ENCODE measurements at places on chromosomes 11 and 22.
A peak's percentile ranks its signal among the peaks of the same experiment; 100 is the strongest.

GRCh38 chr11:63764340-63764678 lies 4.3 kb downstream of the ZFTA start:
- no peak for DNase-seq

DNA sequence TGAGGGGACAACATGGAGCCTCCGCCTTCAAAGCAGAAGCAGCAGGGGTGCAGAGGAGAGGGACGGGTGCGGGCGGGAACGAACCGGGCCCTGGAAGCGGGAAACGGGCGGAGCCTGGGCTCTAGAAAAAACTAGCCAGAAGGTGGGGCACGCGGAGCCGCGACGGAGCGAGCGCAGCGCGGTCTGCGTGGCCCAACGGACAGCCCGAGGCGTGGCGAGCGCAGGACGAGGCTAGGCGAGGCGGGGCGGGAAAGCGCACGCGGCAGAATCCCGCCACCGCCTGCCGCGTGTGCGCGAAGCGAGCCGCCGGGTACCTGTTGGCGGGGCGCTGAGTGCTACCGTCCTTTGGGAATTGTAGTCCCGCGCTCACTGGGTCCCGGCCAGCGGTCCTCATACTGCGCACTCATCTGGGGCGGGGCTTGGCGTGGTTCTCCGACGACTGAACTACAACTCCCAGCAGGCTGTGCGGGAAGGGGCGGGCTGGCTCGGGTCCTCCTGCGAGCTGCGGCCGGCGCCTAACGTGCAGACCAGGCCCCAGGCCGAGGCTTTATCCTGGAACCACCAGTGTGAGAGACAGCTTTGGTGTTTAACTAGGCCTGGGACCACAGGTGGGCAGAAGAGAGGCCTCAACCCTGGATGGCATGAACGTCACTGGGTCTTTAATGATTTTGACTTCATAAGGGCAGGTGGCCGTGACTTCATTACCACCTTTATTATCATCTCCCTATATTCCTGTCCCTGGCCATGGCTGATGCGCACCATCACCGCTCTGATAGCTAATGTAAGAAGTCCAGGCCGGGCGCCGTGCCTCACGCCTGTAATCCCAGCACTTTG lies at the start of gene ATL3:
TSS of gene ATL3 (minus strand) at position 55 of the 834 bp plus-strand sequence. CDS start at position 14, 41 bp downstream.
- DNase-seq: peak; percentile 91

DNA sequence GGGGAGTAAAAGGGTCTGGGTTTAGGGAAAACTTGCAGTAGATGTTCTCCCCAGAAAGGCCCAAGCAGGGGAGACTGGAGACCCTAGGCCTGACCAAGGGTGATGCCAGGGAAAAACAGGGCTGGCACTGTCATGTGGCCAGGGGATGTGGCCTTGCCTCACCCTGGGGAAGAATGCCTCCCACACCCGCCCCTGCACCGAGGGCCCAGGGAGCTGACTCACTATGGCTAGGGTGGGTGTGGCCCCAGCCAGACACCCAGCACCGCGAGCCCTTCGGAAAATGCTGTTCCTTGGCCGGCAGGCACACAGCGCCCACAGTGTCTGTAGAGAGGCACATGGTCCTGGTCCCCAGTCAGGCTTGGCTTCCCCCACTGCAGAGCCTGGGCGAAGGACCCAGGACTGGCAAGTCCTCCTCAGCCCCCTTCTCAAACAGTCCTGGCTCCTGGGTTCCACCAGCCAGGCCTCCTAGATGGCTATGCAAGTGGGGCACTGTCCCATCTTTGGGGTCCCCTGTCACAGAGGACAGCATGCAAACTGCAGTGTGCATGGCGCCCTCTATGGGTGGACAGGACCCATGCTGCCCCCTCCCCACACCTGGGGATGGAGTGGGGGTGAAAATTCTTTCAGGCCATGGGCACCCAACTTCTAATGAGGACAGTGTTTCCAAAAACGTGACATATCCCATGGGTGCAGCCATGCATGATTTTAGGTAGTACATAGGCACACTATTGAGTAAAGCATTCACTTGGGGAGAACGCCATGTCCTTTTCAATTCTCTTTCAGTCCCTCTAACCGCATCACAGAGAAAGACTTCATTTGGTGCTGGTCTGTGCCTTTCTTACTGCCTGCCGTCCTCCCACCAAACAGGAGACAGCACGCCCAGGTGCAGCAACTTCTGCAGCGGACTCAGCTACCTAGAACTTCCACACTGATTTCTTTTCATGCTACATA lies 15.2 kb downstream of the TMPRSS5 start:
- no peak for DNase-seq

- DNase-seq: no peak
These were observed 294.7 kb upstream of the ZC3H12C start for GRCh38 chr11:109798521-109798920.

DNA sequence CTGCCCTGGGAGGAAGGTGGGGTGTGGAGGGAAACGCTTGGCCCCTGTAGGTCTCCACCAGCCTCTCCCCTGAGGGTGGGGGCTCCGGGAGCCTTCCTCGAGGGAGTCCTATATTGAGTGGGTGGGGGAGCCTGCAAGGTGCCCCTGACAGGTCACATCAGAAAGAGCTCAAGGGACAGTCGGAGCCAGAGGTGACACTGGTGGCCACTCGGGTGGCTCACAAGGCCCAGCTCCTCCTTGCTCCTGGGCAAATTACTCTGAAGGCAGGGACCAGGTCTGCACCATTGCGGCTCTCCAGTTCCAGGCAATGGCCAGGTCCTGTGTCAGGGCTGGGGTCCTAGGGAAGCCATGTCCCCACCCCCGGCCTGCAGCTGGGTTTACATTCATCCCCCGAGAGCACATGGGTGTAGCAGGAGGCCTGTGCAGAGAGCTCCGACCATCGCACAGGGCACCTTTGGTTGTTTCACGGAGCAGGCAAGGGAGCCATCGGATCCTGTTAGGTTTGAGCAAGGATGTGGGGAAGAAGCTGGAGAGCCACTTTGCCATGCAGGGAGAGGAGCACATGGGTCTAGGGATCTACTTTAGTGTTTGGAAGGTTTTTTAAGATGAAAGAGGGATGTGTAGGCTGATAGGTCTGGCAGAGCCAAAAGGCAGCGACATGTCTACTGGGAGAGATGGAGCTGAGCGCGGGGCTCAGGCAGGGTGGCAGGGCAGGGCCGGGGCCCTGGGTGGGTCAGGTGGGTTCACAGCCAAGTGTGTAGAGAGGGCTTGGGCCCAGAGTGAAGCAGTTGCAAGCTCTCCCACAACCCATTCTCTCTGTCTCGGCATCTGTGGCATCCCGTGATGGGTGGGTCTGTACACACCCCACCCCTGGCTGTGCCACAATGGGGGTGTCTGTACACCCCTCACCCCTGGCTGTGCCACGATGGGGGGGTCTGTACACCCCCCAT lies 14.8 kb downstream of the CCND1 start:
- DNase-seq: no peak

DNA sequence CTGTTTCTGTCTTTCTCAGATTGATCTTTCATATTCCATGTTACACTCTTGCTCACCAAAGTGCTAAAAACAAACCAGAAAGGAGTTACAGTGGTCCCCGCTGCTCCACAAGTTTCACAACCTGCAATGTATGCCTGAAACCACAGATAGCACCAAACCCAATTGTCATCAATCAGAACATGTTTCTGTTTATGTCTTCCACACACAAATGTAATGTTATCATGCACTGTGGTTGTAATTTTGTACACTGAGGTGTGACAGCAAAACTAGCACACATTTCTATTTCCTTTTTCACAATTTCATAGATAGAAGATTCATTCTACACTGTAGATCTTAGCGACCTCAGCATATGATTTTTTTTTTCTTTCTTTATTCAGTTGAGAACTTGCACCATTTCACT lies 1045.9 kb upstream of the RAG2 start:
- DNase-seq: no peak

DNA sequence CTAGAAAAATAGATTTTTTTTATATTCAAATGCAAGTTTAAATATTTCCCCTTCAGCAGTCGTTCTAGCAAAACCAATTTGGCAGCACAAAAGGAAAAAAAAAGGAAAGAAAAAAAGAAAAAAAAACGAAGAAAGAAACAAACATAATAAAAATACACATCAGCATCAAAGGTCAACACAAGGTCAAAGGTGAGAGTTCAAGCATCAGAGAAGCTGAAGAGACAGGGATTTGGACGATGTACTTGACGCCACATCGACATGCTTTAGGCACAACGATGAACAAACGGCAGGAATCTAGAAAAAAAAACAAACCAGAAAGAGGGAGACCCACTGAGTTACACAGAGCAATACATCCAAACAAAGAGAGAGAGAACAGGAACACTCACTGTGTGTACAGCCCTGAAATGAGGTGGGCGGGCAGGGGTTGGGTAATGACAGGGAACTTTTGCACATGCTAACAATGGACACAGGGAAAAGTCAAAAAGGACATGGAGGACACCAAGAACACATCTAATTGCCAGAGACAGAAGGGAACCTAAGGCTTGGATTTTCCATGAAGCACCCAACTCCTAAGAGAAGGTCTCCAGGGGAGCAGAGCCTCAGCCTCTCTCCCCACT lies 19.8 kb upstream of the RAPSN start:
- DNase-seq: no peak

- no peak for DNase-seq
These were observed 77.4 kb downstream of the MN1 start for GRCh38 chr22:27724157-27724556.

Data from NCI-H187 (cell line).